ENCODE measurements at places on chromosomes 11 and 22.

- DNase-seq, result no peak
Observed at GRCh38 chr11:43585877-43586608, 94.5 kb upstream of the HSD17B12 start.

DNA sequence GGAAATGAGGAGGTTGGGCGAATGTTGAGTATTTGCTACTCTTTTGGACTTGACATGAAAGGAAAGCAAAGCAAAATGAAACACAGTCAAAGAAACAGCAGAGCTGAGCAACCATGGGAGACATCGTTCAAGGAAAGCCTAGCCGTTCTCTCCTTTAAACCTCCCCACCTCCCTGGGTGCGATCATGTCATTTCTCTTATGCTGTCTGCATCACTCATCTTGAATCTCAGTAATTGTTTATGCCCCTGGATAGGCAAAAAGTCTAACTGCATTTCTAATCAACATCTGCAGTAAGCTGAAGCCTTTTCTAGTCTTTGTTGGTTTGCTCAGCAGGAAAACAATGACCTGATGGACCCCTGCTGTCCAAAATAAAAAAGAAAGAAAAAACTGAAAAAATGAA, 107.0 kb downstream of the MSANTD4 start:
- DNase-seq, result no peak

DNA sequence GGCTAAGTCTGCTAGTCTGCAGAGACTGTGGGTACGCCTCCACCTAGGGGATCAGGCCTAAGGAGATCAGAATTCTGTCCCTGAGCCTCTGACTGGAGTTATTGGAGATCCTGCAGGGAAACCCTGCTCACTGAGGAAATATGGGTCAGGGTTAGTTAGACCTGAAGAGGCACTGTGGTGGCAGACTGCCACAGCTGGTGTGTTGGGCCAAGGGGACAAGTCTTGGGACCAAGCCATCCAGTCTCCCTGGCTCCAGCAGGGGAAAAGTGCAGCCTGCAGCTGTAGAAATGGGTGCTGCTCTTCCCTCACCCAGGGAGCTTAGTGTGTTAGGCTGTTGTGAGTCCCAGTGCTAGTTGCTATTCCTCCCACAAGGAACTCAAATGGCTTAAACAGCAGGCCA, 334.8 kb upstream of the LARGE1 start:
- no peak for DNase-seq

DNA sequence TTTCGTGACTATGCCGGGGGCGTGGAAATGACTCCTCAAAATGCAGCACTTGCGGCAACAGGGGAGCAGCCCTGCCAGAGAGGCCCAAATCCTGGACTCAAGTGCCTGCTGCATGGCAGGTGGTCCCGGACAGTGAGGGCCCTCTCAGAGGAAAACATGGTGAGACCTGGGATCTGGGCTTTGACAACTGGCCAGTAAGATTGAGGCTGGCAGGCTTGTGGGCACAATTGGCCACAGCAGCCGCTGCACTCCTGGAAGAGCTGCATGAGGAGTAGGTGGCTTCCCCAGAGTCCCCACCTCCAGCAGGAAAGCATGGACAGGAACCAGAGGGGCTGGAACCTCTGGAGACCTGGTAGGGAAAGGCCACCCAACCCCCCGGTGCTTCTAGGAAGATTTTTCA, 13.4 kb downstream of the LINC01488 start:
- no peak for DNase-seq

DNA sequence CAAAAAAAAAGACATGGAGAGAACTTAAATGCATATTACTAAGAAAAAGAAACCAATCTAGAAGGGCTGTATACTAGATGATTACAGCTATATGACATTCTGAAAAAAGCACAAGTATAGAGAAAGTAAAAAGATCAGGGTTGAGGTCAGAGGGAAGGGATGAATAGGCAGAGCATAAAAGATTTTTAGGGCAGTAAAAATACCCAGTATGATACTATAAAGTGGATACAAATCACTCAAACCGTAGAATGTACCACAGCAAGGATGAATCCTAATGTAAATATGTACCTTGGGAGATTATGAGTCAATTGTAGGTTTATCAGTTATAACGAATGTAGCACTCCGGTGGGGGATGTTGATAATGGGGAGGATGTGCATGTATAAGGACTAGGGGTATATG, 29.4 kb upstream of the SMCO4 start:
- no peak for DNase-seq

- DNase-seq, result no peak
Observed at GRCh38 chr22:21038405-21038804, 6.0 kb upstream of the SLC7A4 start.

DNA sequence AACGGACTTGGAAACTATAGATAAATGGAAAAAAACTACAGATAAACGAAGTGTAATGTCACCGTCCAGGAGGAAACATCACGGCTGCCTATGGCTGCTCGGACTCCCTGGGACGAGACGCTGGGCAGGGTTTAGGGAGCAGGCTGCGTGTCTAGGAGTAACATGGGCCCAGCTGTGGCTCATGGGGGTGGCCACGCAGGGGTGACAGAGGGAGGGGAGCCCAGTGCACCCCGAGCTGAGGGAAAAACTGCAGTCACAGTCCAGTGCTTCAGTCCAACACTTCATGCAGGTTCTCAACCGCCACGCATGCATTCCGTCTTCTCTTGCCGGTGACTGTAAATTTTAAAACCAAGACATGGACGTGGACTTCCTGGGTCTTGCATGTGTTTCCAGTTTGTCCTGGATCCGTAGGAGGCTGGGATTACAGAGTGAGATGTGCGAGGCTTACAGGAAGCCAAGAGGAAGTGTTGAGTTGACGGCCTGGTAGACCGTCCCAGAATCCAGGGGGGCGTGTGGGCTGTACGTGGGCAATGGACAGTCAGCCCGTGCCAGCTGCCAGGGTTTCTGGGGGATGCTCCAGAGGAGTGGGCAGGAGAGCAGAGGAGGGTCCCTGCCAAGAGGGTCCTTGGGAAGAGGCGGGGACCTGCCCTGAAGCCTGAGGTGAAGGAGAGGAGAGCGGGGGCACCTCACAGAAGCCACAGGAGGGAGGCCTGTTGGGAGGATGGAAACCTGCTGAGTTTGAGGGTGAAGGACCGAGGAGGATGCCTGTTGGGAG, 691.4 kb downstream of the BRD1 start:
- no peak for DNase-seq

DNA sequence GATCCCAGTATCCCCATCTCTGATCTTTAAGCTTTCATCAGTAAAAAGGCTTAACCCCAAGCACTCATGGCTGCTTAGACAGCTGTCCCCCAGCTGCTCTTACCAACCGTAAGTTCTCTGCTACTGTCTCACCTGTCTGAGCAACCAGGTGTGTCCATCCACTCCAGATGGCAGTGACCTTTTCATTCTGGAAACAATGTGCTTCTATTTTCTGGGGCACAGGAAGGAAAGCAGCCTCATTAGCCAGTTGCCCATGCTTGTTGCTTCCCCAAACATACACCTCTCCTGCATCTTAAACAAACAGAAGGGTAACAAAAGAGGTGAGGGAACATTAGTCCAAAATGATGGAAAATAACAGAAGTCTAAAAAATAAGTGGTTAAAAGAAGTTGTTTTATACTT, 24.4 kb downstream of the SERGEF start:
- no peak for DNase-seq

GRCh38 chr11:2898366-2899079, 12.9 kb upstream of the CDKN1C start:
- DNase-seq, result peak; percentile 32

- DNase-seq, result no peak
Observed at GRCh38 chr11:65641297-65642013, 3.6 kb downstream of the SIPA1 start.

DNA sequence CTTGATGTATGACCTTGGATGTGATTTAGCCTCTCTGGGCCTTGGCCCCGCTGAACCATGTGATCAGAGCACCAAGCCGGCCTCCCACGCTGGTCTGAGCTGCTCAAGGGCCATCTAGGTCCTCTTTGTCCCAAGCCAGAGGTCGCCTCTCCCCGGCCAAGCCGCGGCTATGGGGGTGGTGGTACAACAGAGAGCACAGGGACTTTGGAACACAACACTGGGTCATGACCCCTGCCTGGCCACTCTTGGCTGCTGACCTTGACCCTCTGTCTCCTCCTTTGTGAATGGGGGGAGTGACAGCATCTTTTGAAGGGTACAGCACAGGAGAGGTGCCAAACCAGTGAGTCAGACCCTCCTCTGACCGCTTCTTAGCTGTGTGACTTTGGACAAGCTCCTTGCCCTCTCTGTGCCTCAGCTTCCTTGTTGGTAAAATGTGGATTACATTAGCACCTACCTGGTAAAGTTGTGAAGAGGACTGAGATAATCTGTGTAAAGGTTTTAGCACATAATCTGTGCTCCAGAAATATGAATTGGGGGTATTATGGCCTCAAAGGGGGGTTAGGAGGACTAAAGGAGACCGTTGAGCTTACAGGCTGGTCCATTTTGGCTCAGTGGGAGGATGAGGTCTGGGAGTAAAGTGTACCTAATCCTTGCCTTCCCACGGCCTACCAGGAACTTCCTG, 4.7 kb downstream of the SCYL1 start:
- no peak for DNase-seq

Measured in stimulated activated CD8-positive, alpha-beta memory T cell treated with anti-CD3 and anti-CD28 coated beads, Interleukin-7, amount 100 ng/mL, for 1 hour (primary cell).